GM23248 (cell line): ENCODE measurements at places on chromosomes 13 and 19. TPM values are rescaled to one million over a fixed set of nuclear protein-coding genes. Genes with fewer than 3 reads are reported as not detected.

MAB21L1 gene
- polyA plus RNA-seq: 13.0 and 14.4 TPM in 2 replicates

OR7D2 gene
- polyA plus RNA-seq: not detected in 2 replicates

PGLYRP1 gene
- not detected in 2 replicates for polyA plus RNA-seq

CERS4 gene
- polyA plus RNA-seq: not detected in 2 replicates

APOE gene
- 0.60 and 0.87 TPM in 2 replicates for polyA plus RNA-seq

C19orf38 gene
- polyA plus RNA-seq: 0.20 and 0.42 TPM in 2 replicates

SHKBP1 gene
- polyA plus RNA-seq: 62.2 and 66.4 TPM in 2 replicates

GJB6 gene
- not detected in 2 replicates for polyA plus RNA-seq

ZNF525 gene
- polyA plus RNA-seq: 1.9 and 2.0 TPM in 2 replicates

OR7A5 gene
- polyA plus RNA-seq: not detected in 2 replicates

CD37 gene
- polyA plus RNA-seq: 1.8 and 2.4 TPM in 2 replicates
